ENCODE measurements at places on chromosomes 3 and 15.
A peak's percentile ranks its signal among the peaks of the same experiment; 100 is the strongest.

DNA sequence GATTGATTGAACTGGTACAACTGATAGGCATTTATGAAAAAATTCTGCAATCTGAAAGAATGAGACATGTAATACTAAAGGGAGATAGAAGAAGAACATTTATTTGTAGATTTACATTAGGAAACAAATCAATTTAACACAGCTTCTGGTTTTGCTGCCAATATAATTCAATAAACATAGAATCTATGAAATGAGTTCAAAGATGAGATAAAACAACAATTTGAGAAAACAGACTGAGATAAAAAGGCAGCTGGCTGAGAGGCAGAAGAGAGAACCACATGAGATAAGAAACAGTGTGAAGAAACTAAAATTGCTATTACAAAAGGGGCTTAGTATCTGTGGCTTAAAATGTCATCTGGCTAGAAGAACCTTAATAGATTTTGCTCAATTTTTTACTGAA, 176.6 kb downstream of the PYDC2 start:
- no peak for DNase-seq

DNA sequence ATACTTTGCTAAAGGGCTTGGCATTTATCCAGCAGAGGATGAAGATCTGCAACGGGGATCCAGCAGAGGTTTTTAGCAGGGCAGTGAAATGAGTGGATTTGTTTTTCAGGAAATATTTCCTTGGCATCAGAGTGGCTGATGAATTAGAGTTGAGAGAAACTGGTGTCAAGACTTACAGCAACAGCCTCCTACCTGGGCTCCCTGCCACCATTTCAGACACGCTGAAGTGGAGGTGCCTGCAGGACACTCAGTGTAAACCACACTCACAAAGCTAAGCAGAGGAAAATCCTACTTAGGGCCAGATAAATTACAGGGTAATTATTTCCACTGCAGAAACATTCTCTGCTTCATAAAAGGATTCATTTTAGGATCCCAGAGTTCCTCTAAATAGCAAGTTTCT, 519.7 kb downstream of the FGF12 start:
- DNase-seq: no peak

- no peak for DNase-seq
Measured at GRCh38 chr3:158095814-158096704, 10.2 kb downstream of the SHOX2 start.

- DNase-seq: no peak
Measured at GRCh38 chr3:164407111-164407510, 671.2 kb downstream of the SI start.

DNA sequence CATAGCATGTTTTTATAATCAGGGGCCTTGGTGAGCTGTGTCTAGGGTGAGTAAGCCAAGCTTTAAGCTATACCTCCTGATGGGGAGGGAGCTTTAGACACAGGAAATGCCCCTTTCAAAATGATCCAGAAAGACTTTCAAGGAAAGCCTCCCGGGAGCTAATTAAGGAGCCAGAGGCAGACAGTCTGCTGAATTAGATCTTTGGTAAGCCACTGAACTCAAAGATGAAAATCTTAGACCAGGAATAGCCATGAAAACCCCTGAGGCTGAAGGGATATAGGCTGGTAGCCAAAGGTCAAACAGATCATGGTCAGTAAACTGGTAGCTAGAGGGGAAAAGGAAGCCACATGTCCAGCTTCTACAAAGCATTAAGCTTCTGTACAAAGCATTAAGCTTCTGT, 42.7 kb upstream of the GAP43 start:
- DNase-seq: no peak

GRCh38 chr15:96358001-96358801, 27.7 kb downstream of the NR2F2 start:
- DNase-seq: no peak

GRCh38 chr15:97909291-97909891, 51.1 kb upstream of the ARRDC4 start:
- peak; percentile 31 for DNase-seq

GRCh38 chr15:57026016-57026592, 107.7 kb downstream of the TCF12 start:
- DNase-seq: no peak

- no peak for DNase-seq
Measured at GRCh38 chr3:100333970-100334487, 528 bp upstream of the NIT2 start.

DNA sequence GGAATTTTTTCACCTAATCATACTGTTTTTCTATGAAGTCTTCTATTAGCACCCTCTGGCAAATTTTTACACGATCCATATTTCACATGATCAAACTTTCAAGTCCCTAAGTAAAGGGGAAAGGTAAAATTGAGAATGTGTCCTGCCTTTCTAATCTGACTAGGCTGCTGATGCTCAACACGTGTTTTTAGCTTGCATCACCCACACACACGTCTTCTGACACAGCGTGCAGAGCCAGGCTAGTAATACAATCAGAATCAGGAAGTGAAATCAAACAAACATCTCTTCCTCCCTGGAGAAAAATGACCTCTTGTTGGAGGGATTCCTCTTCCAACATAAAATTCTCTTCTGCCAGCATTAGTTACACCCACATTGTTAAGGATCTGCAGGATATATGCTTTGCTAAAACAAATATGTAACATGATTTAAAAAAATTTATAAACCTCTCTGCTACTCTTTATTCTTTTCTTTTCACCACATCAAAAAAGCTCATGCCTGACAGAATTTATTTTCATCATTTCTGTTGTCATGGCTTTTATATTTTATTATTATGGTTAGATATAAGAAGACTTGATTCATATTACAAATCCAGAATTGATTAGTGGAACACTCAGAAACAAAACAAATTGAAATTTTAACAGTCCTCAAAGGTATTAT, 122.4 kb downstream of the RAP2B start:
- peak; percentile 18 for DNase-seq

DNA sequence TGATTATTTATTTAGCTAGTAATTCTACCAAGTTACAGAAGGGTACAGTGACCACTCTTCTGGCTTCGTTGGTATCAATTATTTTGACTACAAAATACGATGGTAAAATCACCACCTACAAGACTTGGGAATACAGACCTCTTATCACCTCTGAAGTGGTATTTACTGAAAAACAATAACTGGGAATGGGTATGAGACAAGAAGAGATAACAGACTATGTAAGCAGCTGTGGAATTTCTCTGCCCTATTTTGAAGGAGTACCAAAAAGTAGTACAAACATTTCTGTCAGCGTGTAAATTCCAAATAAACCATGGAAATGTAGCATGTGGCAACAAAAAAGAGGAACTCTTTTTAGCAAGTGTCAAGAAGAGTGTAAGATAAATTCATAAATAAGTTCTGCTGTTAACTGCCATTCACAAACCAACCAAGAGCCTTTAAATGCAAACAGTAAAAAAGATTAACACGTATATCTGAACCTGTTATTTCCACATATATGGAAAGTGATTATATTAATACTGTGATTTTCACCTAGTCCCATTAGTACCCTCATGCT, 77.0 kb upstream of the SLC12A8 start:
- no peak for DNase-seq

Data from stimulated activated CD4-positive, alpha-beta T cell treated with anti-CD3 and anti-CD28 coated beads, Interleukin-12 subunit alpha, Interleukin-12 subunit beta, amount 100 ng/mL, for 48 hours (primary cell).